ENCODE measurements at places on chromosomes 3 and 15.
A peak's percentile ranks its signal among the peaks of the same experiment; 100 is the strongest.

DNA sequence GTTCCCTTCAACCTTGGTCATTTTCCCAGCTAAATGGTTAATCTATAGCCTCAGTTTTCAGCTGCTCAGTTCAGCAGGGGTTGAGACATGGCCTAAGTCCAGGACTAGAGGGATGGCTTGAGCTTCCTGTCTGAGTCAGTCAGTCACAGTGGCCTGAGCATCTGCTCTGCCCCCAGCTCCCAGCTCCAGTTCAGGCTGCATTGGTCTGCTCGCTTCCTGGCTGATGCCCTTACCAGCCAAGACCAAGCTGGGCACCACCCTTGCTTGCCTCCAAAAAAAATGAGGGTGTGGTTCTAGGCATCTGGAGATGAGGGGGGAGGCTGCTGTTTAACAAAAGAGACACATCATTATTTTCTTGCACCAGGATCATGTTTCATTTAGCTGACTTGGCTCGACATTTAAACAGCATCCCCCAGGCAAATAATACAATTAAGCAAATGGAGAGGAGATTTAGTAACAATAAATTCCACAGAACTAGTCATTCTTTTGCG lies 70.7 kb downstream of the WNT5A start:
- no peak for DNase-seq

DNA sequence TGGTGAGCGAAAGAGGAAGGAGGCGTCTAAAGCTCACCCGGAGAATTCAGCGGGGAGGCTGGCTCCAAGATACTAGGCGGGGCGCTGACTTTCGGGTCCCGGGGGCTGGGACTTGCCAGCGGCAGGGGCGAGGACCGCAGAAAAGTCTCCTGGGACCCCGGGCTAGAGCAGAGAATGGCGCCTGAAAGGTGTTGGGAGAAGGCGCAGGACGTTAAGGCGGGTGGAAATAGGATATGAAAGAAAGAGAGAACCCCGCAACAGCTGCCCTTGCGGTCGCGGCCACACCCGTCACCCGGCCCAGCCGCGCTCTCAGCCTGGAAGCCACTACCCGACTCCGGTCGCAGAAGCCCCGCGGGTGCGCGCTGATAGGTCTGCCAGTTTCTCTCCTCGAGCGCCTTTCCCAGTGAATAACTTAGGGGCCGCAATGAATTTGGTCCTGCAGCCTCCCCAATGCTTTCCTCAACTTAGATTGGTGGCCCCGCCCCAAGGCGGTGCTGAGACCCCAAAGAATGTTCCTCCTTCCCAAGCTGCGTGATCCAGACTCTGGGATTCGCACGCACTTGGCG lies 604 bp downstream of the LTK start:
- DNase-seq: no peak

- DNase-seq: no peak
These were observed 353.6 kb downstream of the NTRK3 start for GRCh38 chr15:87902772-87903426.

DNA sequence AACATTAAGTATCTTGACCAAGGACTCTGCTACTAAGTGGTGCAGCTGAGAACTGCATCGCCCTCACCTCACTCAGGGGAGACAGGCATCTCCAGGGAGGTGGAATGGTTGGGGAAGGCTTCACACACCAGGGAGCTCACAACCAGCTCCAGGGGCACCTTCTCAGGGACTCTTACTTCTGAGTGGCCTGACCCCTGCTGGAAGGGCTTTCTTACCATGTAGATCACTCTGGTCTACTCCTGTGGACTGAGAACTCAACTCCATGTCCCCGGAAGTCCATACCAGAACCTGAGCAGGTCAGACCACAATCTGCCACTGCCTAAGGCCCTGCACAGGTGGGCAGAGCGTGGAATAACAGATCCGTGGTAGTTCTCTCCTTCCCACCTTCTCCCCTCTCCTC lies 140.5 kb downstream of the TLE3 start:
- DNase-seq: no peak

DNA sequence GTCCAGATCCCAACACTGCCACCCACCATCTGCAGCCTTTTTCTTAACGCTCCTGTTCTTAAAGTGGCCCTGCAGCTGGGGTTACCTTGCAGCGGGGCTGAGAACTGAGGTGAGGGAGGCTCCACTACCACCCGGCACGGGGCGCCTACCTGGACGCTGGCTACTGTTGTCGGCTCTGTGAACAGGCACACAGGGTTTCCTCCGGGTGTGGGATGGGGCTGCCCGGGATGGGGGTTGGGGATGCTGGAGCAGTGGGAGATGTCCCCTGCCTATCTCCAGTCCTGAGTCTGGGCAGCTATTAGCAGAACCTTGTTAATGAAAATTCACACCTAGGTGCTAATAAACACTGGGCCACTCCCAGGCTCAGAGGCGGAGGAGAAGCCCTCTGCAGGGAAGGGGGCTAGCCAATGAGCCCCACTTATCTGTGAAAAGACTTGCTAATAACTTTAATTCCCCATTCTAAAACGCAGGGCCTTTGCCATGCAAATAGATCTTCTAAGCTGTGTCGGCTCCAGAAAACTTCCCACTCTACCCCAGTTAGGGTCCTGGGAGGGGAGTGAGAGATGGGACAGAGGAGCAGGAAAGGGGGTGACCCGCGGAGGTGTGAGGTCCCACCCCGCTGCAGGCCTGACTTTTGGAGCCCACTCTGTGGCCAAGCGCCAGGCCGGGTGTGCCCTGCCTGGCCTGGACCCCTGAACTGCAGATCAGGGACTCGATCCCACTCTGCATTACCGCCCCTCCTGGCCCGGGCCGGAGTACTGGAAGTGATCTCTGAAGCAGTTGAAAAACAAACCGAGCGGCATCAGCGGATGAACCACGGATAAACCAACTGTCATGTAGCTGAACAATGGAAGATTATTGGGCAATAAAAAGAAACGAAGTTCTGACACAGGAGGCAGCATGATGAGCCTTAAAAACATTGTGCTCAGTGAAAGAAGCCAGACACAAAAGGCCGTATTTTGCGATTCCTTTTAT lies 3.1 kb downstream of the MESP1 start:
- DNase-seq: no peak

DNA sequence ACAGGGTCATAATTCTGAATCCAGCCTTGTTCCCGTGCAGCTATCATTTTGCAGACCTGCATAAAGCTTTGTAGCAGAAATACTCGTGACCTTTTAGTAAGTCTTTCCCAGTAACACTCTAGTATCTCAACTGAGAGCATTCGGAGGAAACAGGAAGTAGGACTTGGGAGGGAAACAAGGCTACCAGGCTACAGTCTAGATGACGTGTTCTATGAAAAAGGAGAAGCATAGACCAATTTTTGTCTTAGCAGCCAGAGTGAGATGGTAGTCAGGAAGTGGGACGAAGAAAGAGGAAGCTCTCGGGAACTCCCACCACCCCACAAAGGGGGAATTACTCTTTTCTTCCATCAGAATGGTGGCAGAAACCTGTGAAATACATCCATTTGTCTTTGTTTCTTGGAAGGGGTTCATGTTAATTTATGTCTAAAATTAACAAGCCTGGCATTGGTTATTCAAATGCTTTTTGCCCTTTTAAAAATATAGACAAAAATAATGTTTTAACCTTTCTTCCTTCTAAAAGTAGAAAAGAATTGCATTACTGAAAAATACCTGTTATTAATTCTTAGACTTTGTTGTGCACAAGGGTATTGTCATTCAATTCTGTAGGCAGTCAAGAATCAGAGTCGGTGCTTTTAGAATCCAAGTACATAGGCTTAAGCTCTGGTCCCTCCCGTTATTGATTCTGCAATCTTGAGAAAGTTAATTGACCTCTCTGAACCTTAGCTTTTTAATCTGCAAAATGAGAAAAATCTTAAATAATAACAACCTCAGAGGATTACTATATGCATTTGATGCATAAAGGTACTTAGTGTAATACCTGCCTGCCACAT lies 1.6 kb upstream of the SUCNR1 start:
- no peak for DNase-seq

GRCh38 chr3:46713898-46714552 lies 3.6 kb downstream of the PRSS50 start:
- no peak for DNase-seq

GRCh38 chr3:149384911-149385321 lies 7.5 kb upstream of the TM4SF1 start:
- DNase-seq: no peak

DNA sequence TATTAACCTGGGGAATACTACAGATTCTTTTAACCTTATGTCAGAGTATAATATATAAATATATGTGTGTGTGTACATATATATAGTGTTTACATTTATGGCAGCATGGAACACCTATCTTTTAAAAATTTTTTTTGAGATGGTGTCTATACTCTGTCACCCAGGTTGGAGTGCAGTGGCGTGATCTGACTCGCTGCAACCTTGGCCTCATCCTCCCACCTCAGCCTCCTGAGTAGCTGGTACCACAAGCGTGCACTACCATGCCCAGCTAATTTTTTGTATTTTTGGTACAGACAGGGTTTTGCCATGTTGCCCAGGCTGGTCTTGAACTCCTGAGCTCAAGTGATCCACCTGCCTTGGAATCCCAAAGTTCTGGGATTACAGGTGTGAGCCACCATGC lies 18.5 kb upstream of the ERICH6 start:
- DNase-seq: no peak

- no peak for DNase-seq
These were observed 85.8 kb upstream of the RGMA start for GRCh38 chr15:93174836-93175235.

GRCh38 chr3:94117729-94118128 lies 54.9 kb downstream of the NSUN3 start:
- no peak for DNase-seq

- DNase-seq: no peak
These were observed 36.6 kb downstream of the BUB1B start for GRCh38 chr15:40197434-40197833.

DNA sequence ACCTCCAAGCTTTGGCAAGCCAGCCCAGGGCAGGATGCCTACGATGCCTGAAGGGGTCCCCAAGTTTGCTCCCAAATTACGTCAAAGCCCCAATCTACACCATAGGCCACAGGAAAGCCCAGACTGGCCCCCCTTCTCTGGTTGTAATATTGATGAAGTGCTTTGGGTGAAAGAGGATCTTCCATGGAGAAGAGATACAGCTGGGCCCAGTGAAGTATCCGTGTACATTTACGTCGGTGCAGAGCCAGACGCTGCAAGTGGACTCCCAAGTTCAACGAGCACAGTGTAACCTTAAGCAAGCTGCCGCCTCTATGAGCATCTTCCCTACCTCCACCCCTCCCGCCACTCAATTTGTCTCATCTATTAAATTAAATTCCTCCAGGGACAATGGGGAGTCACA lies 100.1 kb upstream of the TPM1 start:
- no peak for DNase-seq

DNA sequence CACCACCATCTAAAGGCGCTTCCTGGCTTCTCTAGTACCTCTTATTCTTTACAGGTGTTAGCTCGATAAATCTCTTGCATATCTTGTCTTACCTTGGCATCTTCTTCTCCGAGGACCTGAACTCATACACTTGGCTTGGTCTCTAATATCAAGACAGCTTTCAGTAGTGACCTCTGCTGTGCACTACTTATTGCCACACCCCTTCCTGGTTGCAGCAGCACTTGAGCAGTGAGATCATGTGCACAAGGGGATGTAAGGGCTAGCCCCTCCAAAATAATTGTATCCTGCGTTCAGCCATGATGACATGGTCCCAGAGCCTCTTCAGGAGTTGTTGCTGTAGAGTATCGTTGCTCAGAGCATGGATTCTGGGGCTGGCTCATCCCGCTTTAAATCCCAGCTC lies 1.3 kb upstream of the PLA1A start:
- no peak for DNase-seq

DNA sequence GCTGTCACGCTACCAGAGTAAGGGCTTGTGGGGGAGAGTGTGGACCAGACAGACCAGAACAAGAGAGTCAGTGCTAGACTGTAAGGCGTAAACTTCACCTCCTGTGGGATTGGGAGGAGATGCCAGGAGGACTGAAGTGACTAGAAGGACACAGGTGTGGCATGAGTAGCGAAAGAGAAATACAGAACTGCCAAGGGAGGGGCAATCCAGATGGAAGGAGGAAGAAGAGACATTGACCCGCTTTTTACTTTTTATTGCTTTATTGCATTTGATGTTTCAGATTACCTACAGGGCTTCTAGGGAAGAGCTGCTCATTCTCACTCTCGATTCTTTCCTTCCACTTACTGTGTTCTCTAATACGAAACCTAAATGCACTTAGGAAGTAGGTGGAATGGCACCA lies 2.1 kb downstream of the POGLUT1 start:
- no peak for DNase-seq

GRCh38 chr15:51382787-51383186 lies 41.3 kb downstream of the GLDN start:
- DNase-seq: peak; percentile 62

DNA sequence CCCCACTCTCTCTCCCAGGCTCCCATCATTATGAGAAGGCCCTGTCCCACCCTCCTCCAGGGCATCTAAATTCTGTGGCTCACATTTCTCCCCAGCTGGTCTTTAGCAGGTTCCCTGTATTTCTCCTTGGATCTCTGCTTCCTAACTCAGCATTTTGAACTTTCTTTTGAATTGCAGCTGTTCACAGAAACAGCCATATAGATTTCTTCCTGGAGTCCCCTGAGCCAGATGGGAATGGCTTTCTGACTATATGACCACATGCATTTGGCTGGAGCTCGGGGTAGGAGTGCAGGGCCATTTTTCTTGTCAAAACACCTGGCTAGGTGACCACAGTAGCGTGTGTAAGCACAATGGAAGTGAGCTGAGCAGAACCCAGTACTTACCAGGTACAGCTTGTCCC lies 22.0 kb downstream of the RBP2 start:
- no peak for DNase-seq

GRCh38 chr15:81856001-81856633 lies 189.7 kb downstream of the MEX3B start:
- DNase-seq: no peak

- no peak for DNase-seq
These were observed 37.8 kb downstream of the AQP9 start for GRCh38 chr15:58175955-58176354.

DNA sequence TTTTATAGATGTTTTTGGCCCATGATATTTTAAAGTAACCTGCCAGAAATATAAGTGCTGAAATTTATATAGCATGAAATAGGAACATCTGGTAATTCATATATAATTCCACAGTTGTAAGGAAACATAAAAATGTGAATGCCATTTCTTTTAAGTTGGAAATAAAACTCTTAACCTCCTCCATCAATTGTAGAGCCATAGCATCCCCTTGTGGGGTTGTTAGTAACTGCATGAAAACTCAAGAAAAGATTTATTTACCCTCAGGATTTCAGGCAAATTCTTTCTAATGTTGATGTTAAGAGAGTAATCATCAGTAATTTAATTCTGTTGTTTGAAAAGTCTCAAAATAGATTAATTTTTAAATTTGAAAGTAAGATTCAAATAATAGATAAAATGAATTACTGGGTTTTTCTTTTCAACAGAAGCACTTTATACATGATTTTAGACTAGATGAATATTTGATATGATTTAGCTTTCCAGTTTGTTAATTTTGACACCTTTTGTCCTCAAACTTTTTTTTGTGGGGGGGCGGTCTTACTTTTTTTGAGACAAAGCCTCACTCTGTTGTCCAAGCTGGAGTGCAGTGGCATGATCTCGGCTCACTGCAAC lies 74.7 kb downstream of the RASA2 start:
- DNase-seq: no peak

All from T47D (cell line).